AML-193 (cell line): ENCODE measurements at places on chromosomes 13 and 19.
A peak's percentile ranks its signal among the peaks of the same experiment; 100 is the strongest.

GRCh38 chr13:33066329-33066728 is 50.1 kb downstream of the KL start:
- DNase-seq = no peak

DNA sequence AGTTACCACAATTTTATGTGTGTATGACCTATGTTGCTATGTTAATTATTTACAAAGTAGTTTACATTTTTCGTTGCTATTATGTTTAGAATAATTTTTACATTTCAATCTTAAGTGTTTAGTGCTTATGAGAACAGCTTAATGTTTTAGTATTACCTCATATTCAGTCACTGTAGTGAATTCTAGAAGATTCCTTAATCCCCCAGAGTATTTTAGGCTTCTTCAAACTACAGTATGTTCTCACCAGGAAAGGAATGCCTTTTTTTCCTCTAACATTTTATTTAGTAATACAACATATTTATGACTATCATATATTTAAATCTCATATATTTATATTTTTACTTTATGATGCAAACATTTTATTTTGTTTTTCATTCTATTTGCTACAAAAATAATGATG is 612.1 kb upstream of the KLHL1 start:
- DNase-seq = no peak

DNA sequence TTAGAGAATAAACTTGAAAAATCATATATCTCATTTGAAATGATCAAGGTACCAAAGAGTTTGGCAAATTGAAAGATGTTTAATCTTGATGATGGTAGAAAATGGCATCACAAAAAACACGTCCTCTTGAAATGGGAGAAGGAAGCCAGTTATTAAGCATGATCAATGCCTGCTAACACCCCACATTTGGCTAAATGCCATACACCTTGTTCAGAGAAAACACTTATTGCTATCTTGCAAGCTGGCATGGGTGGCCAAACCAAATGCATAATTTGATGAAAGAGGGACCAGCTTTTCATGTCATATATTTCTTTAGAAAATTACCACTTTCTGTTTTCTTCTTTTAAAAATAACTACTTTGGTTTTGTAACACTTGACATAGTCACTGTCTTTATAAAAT is 141.3 kb downstream of the ZAR1L start:
- DNase-seq = no peak

DNA sequence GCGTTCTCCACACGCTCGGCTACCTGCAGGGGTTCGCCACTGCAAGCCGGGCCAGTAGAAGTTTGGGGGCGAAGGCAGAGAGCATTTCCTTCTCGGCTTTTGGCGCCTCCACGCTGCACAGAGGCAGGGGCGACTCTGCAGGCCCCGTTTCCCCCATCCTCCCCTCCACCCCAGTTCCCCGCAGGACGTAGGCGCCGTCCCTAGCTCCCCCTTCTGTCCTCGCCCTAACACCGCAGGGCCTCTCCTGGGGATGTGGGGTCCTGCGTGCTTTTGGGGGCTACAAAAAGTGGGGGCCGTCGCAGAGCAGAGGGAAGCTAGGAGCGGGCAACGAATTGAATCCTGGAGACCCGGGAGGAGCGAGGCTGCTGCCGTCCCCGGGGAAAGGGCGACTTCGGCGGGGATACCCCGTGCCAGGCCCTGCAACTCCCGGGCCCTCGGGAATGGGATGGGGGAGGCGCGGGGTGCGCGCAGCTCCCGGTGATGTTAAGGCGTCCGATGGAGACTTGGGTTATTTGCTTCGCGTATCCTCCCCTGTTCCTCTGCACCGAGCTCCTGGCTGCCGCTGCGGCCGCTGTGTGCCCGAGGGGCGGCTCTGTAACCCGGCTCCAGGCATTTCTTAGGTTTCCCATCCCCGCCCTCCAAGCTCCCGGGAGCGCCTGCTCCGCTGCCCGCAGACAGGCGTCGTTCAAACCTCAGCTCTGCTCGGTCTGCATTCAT is 255.9 kb upstream of the SOX21 start:
- DNase-seq = no peak

GRCh38 chr19:28609944-28610343 is 603.0 kb downstream of the UQCRFS1 start:
- DNase-seq = no peak

DNA sequence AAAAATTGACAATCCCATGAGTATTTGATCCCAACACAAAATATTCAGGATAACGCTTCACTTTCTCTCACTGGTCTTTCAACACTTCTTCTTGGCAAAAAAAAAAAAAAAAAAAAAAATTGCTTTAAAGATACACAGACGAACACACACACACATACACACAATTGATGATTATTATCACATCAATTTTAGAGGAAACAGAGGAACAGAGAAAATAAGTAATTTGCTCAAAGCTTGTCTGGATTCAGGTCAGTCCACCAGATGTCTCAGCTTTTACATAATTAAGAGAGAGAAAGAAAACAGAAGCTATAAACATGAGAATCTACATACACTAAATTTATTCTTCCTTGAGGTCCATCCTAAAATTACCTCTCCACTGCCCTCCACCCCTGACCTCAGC is 183.4 kb downstream of the MZT1 start:
- DNase-seq = no peak

GRCh38 chr19:38869160-38869835 is 8.8 kb downstream of the RINL start:
- DNase-seq = peak; percentile 23

GRCh38 chr19:6519289-6519688 is 11.5 kb upstream of the TNFSF9 start:
- DNase-seq = no peak

DNA sequence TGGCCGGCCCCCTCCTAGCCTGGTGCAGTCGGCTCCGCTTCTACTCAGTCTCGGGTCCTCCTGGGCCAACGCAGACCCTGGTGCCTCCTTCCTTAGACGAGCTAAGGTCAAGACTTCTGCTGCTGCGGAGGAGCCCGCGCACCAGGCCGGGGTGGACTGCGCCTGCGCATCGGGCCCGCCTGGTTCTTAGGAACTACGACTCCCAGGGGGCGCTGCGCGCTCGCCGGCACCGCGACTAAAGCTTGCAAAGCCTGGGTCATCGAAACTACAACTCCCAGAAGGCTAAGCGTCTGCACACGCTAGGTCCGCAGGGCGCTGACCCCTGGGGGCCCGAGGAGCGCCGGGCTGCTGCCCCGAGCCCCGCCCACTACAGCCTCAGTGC is at the start of gene ZNF835:
TSS of gene ZNF835 (minus strand) at position 145 of the 382 bp plus-strand sequence. CDS start 6,559 bp downstream, outside the sequence.
- DNase-seq = no peak

DNA sequence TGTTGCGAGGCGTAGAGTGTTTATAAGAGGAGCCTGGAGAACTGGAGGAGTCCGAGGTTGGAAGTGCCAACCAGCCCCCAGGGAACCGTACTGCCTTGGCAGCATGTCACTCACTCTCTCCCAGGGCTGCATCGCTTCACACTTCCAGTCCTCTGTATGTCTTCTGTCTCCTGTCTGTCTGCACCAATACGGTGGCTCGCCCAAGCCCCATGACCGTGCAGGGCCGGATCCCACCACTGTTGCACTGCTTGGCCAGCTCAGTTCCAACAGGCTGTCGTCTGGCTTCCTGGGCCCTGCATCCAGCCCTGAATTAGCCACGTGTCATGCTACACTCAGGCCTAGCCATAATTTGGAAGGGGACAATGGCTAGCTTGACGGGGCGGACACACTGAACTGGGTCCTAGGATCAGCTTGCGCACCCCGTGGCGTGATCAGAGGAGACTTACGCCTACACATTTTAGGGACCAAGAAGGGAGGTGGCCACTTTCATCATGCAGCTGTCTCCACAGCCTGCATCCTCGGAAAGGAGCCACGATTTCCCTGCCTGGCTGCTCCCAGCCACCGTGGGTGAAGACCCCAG is 147.1 kb downstream of the URI1 start:
- DNase-seq = no peak
